ENCODE measurements at places on chromosomes 11 and 22. TPM values are rescaled to one million over a fixed set of nuclear protein-coding genes. Genes with fewer than 3 reads are reported as not detected.

DNA sequence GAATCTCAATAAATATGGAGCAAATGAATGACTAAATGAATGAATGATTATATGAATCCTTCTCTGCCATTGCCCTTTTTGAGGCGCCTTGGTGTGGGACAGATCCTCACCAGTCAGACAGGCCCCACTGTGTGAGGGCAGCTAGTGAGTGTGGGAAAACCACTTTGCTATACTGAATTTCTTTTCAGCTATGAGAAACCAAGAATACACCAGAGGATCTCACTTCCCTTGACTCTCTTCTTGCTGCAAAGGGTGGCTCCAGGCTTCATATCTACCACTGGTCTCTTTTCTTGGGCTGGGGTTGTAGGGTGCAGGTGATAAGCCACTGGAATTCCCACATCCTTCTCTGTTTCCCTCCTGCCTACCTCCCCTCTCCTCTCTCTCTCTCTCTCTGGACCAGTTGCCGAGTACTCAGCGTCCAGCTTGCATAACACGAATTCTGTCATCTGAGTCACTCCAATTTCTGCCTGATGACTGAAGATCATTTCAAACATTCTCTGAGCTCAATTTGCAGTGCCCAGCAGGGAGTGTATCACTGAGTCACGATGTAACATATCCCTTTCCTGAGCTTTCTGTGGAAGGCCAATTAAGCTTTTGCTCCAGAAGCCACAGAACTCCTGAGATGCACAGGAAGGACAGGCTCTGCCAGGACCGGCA, 304.3 kb upstream of the NCAM1 start:
- DNase-seq = no peak

- peak; percentile 10 for DNase-seq
Observed at GRCh38 chr22:44357966-44358465, 45.3 kb upstream of the SHISAL1 start.

- peak; percentile 56 for DNase-seq
Observed at GRCh38 chr11:79100093-79100910, 340.5 kb downstream of the TENM4 start.

The CATSPER1 gene
- not detected for total RNA-seq

The TRIM6 gene
- total RNA-seq = 30.2 TPM

DNA sequence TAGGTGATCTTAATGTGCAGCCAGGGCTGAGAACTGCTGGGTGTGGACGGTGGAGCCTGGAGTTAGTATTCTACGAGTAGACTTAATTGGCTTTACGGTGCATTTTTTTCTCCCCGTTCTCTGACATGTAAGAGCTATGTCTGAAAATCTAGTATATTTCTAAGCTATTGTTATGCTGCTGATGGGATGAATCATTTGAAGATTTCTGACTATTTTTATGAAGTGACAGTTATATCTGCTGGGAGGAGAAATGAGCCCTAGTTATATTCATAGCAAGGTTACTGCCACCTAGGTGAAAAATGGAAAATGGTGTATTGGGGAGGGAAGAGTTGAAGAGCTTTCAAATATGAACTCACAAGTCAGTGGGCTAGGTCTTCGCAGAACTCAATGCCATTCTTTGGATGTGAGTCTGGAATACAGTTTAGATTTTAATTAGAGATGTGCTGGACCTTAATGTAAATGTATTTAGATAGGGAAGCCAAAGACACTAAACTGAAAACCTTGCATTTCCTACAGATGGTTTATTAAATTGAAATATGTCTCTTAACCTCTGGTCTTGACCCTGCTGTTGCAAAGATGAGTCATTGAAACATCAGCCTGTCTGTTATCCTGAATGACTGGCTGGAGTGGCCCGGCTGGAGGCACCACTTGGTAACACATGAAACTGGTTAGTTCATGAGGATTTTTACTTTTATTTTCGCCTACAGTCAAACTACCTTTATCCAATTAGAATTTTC, 293.7 kb downstream of the DDX10 start:
- no peak for DNase-seq

The CAVIN3 gene
- total RNA-seq = 27.3 TPM

GRCh38 chr11:17066691-17067090, 10.8 kb downstream of the RPS13 start:
- no peak for DNase-seq

DNA sequence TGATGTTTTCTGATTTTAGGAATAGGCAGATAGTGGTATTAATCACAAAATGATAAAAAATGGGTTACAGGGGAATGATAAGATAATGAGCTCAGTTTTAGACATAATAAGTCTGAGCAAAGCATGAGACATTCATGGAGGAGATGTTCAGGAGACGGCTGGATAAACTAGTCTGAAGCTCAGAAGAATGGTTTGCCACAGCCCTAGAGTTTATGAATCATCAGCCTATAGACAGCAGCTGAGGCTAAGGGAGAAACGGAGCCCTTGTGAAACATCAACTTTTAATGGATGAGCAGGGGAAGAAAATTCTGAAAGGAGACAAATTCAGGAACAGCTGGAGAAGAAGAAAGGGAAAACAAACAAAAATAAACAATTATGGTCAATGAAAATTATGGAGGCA, 87.2 kb downstream of the RELT start:
- DNase-seq = no peak

- peak; percentile 74 for DNase-seq
Observed at GRCh38 chr11:126716456-126717083, 284.0 kb downstream of the KIRREL3 start.

DNA sequence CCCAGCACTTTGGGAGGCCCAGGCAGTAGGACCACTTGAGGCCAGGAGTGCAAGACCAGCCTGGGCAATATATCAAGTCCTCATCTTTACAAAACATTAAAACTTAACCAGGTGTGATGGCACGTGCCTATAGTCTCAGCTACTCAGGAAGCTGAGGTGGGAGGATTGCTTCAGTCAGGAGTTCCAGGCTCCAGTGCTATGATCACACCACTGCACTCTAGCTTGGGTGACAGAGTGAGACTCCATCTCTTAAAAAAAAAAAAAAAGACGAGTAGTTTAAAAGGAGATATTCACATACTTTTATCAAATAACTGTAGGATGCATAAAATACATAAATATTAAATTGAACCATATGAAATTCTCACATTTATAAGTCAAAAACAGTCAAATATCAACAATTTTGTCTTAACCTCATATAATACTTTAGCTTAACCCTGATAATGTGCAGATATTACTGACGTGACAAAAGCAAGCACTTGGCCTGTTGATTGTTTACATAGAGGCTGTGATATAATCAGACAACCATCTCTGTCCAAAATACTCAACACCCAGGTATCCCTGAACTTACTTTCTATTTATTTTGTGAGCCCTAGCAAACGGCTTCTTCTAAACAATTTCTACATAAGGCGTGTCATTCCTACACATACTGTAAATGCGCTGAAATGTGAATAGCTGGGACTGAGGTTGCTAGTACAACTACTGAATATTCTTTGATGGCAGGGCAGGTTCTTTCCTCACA, 57.0 kb downstream of the PRCP start:
- no peak for DNase-seq

The FAM111B gene
- 25.5 TPM for total RNA-seq

DNA sequence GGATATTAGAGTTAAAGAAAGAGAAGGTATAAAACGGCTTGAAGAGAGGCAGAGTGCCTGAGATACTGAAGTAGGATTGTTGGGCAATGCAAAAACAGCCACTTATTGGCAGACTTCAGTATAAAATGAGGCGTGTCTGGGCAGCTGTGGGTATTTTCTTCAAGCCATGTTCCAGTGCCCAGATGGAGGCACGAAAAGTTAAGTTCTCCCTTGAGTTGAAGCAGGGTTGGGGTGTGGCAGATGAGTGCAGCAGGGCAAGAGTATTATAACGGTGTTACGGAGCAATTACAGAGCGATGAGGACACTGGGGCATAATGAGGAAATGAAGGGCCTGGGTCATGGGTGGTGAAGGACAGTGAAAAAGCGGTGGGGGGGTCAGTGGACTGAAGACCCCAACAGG, 73.7 kb upstream of the CREB3L1 start:
- DNase-seq = no peak

The SLC29A2 gene
- total RNA-seq = 36.6 TPM

The KRTAP5-7 gene
- total RNA-seq = 0.11 TPM

DNA sequence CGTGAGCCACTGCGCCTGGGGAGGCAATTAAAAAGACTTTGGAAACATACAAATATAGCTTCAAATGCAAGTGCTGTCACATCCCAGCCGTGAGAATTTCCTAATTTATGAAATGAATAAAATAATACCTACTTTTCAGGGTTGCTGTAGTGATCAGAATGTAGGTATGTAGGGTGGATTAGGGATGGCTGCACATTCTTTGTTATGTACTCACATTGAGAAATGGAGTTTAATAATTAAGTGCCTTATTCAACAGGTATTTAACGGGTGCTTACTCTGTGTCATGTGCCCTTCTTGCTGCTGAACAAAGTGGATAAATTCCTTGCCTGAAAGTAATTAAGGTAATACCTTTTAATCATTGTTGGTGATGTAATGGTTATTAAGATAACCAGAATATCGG, 37.0 kb downstream of the MMP7 start:
- no peak for DNase-seq

DNA sequence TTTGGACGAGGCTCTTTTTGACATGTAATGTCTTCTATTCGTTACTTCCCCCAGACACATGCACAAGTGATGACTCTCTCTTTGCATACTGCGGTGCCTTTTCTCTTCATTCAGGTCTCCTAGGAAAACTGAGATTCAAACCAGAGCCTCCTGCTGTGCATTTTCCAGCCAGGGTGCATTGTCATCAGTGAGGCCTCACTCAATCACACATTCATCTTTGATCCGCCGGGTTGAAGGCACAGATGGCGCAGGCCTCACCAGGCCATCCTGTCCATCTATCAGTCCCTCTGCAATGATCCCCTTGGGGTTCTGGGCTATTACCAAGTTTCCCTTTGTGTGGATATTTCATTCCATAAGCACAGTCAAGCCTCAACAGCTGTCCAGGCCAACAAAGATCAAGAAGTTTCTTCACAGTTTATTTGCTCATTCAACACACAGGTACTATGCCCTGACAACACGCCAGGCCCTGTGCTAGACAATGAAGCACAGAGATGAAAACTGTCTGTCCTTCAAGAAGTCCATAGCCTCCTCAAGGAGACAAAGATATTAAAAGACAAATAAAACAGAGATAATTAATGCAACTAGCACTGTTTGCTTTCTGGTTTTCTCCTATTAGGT, 107.8 kb downstream of the LARGE1 start:
- no peak for DNase-seq

DNA sequence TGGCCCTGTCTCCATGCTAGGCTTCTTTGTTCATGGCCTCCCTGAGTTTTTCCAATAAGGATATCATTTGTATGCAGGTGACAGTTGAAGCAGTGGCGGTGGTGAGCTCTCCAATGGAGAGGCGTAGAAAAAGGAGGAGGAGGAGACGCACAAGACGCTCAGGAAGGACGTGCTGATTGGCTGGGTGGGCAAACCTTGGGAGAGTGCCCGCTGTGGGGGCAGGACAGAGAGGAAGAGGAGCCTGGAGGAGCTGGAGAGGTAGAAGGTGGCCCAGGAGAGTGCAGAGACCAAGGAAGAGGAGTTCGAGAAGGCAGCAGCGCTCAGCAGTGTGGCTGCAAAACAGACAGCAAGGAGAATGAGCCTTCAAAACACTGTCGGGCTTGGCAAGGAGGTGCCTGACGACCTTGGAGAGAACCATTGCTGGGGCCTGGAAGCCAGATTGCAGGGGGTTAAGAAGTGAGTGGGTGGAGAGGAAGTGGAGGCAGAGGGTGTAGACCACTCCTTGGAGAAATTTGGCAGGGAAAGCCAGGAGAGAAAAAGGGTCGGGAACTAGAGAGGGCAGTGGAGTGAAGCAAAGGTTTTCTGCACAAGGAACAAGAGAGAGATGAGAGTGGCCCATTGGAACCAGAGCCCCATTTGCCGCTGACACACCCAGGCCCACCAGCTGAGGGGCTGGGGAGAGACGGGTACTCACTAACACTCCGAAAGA, 7.5 kb downstream of the CLCF1 start:
- no peak for DNase-seq

GRCh38 chr22:30809086-30809485, 114.4 kb downstream of the OSBP2 start:
- DNase-seq = no peak

GRCh38 chr11:12436266-12436665, 58.9 kb downstream of the PARVA start:
- DNase-seq = no peak

DNA sequence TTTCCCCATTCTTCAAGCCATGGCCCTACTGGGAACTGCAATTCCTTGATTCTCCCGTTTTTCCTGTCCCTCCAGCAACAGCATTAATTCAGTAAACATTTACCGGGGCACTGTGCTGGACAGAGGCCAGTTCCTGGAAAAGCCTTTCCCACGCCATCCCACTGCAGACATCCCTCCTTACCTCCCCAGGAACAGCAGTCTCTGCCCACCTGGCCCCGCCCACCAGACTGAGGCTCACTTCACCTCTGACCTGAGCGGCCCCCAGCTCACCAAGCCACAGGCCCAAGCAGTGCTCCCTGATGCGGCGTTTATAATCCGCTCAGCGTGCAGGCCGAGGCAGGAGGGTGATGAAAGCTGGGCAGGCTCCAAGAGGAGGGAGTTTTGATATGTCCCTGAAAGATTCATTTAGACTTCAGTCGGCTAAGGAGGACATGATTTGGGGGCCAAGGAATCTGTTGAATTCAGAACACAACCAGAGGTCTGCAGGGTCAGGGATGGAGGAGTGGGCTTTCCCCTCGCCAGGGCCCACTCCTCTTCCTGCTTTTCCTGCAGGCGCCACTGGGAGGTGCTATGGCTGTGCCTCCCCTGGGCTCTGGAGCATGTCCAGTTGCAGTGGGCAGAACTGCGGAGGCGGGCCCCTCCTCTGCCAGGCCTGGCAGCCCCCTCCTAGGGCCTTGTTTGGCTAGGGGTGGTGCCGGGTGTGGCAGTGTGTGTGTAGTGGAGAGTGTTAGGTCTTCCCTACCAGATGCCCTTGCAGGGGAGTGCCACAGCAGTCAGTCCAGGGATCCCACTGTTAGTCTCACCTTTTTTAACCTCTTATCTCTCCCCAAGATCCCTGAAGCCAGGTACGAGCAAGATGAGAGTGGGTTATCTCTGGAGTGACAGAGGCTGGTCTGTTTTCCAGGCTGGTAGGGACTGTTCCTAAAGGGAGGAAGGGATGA, 1.4 kb upstream of the TAGLN start:
- peak; percentile 86 for DNase-seq

GRCh38 chr22:35258191-35258988, 1.1 kb downstream of the HMGXB4 start:
- DNase-seq = peak; percentile 34

DNA sequence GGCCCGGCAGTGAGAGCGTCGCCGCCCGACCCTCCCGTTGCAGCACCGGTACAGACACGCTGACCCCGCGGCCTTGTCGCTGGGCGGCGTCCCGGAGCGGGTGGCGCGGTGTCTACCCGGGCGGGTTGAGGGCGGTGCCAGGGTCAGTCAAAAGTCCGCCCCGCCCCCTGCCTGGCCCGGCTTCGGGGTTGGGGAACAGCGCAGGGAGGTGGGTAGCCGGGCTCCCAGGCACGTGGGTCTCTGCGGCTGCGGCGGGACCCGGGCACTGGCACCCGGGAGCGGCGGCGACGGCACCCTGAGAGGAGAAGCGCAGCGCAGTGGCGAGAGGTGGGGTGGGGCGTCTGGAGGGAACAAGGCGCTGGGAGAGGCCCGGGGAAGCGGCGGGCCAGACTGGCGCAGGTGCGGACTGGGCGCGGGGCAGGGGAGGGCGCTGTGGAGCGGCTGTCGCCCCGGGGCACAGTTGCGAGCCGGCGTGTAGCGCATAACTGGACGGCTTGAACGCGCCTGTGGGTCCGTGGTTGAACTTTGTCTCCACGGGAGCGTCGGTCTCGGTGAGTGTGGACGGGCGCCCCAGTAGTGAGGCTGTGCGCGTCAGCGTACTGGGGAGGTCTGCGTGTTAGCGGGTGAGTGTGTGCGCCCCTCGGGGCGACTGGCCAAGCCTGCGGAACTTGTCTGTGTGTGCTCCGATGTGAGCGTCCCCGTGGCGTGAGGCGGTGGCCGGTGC, at the start of gene P2RY2:
Gene P2RY2 (plus strand): TSS at position 176 of the 724 bp plus-strand sequence. CDS start 15,879 bp downstream, outside the sequence.
- peak; percentile 80 for DNase-seq

All from WTC11 (cell line).